Psoas muscle (tissue), 8 donors: ENCODE measurements at places on chromosomes 4 and X. TPM values are rescaled to one million over a fixed set of nuclear protein-coding genes. Genes with fewer than 3 reads are reported as not detected.

- H3K4me3 ChIP-seq, result no peak overlapping the region
- DNase-seq, result no peak
- H3K36me3 ChIP-seq, result no peaks in the 10 kb centered on the region
- peaks cover 9% of the 10 kb centered on the region for H3K4me1 ChIP-seq
- peak overlapping the region; percentile 78 for H3K27ac ChIP-seq
These were observed 52.3 kb downstream of the LGI2 start for GRCh38 chr4:24978291-24979075.

DNA sequence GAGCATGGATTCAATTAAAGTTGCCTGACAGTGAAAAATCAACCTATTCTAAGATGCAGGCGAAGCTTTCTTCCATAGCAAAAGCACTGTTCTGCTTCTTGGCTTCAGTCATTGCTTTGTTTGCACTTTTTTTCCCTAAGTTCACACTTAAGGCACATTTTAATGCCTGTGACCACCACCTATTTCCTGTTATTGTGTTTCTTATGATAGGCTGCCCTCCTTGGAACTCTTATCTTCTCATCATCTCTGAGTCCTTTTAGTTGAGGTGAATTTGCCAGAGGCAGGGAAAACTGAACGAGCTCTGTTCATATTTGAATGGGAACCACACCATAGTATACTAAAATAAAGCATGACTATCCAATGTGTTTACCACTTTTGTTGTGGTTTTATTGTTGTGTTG is 119.8 kb downstream of the SPCS3 start:
- H3K36me3 ChIP-seq, result no peaks in the 10 kb centered on the region
- H3K4me3 ChIP-seq, result no peak overlapping the region
- DNase-seq, result no peak
- no peak overlapping the region for H3K27ac ChIP-seq
- H3K4me1 ChIP-seq, result no peaks in the 10 kb centered on the region

DNA sequence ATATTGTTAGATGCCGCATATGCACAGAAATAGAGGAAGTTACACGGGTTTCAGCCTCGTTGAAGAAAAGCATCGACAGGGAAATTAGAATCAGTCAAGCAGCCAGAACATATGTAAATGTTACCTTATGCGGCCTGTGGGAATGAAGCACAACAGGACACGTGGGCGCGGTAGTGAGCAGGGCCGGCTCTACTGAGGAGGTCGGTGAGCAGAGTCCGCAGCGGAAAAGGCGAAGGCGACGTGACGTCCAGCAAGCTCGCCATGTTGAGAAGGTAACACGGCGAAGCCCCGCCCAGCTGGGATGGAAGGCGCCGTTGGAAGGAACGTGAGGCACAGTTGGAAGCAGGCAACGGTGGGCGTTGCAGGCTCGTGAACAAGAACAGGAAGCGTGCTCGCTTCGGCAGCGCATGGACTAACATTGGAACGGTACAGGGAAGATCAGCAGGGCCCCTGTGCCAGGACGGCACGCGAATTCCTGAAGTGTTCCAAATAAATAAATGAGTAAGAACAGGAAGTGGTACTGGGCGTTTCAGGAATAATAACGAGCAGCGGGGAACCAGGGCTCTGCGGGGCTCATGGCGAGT is 54.6 kb downstream of the MTNR1A start:
- no peaks in the 10 kb centered on the region for H3K4me1 ChIP-seq
- DNase-seq, result no peak
- no peaks in the 10 kb centered on the region for H3K27me3 ChIP-seq
- H3K4me3 ChIP-seq, result no peak overlapping the region

GRCh38 chrX:48715072-48715471 is 18.5 kb downstream of the SUV39H1 start:
- H3K4me1 ChIP-seq, result no peaks in the 10 kb centered on the region
- no peak for DNase-seq
- no peak overlapping the region for H3K27ac ChIP-seq

GRCh38 chr4:62571494-62571893 is 1371.4 kb downstream of the ADGRL3 start:
- DNase-seq, result no peak
- no peaks in the 10 kb centered on the region for H3K36me3 ChIP-seq
- no peaks in the 10 kb centered on the region for H3K4me1 ChIP-seq
- no peak overlapping the region for H3K27ac ChIP-seq
- no peak overlapping the region for H3K4me3 ChIP-seq

DNA sequence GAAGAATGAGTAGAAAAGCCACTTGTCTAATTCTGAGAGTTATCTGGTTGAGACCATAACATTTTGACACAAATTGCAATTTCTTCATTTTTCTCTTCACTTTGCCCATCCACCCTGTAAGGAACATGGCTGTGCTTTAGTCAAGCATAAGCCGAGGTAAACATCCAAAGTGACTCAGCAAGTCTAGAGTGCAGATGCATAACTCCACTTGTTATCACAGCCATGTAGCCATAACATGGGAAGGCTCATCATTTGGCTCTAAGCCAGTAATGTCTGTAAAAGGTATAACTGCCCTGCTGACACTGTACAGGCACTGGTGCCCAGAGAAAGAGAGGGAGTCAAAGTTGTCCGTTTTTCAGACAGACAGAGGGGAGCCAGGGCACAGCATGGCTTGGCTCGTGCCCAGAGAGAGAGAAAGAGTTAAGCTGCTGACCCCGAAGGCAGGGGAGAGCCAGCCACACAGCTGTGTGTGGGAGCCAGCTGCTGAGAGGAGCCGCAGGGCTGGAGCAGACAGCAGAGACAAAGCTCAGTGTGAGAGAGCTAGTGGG is 76.9 kb upstream of the EXOC1L start:
- no peaks in the 10 kb centered on the region for H3K4me1 ChIP-seq
- DNase-seq, result no peak
- H3K27ac ChIP-seq, result no peak overlapping the region

DNA sequence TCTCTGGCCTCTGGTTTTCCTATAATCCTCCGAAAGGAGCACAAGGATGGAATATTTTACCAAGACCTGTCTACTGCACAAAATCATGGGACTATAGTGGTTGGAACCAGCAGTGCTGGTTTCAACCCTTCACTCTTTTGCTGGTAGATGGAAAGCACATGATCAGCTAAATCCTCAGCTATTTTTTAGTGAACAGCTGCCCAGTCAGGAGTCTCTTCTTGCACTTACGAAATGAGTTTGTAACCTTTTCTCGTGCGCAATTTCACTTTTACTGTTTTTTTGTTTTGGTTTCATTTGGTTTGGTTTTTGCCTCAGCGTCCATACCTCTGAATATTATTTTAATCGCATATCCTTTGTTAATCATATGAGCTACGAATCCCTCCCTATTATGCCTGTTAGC is 418.5 kb upstream of the CPEB2 start:
- H3K4me1 ChIP-seq, result no peaks in the 10 kb centered on the region
- no peak overlapping the region for H3K27ac ChIP-seq
- H3K4me3 ChIP-seq, result no peak overlapping the region
- no peaks in the 10 kb centered on the region for H3K27me3 ChIP-seq

DNA sequence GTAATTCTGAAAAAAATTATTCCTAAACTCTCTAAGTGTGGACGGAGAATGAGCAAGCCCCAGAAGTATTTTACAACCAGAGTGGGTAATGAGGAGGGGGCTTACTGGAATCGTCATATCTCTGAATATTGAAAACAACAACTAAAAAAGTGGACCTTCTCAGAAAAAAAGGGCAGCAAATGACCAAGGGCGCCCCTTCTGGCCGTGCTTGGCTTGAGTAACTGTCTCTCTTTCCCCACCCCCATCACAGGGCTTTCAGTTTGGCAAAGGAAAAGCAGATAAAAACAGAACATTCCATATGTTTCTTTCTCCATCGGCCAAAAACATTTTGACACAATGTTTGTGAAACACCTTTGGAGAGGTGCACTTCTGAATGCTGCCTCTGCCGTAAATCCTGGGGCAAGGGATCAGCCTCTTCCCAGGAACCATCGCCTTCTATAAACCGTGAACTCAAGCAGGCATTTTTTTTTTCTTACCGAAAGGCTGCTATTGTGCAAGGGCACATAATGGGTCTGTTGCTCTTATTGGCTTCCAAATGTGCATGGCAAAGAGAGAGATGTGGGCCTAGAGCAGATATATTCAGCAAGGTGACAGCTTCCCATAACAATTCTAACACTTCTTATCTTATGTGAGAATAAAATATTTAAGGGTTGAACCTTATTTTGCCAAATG is 115.4 kb downstream of the PARM1 start:
- H3K27ac ChIP-seq, result no peak overlapping the region
- H3K36me3 ChIP-seq, result peaks cover 4% of the 10 kb centered on the region
- H3K4me3 ChIP-seq, result no peak overlapping the region
- no peaks in the 10 kb centered on the region for H3K27me3 ChIP-seq
- DNase-seq, result no peak
- H3K4me1 ChIP-seq, result no peaks in the 10 kb centered on the region

The SYTL4 gene
- total RNA-seq, result 2.2 TPM

The ZFP42 gene
- not detected for total RNA-seq

The DSPP gene
- total RNA-seq, result not detected
